ENCODE measurements at places on chromosomes 6 and 20.

DNA sequence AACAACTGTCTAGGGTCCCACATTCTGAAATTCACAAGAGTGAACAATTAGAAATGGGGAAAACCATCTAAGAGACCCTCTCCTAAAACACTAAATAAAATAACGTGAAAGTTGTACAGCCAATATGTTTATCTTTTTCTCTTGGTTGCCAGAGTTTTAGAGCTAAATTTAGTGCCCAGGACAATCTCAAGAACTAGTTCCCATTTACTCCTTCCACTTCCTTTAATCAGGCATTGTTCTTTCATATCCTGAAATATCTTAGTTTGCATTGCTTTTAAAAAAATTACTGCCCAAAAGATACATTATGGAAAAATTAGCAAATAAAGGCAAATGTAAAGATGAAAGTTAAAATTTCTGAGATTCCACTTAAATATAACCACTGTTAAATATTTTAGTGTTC, 33.1 kb upstream of the UBR2 start:
- no peak for DNase-seq

GRCh38 chr6:19142275-19142674, 694.9 kb upstream of the ID4 start:
- DNase-seq, result no peak

- no peak for DNase-seq
Measured at GRCh38 chr20:2122936-2123335, 21.3 kb downstream of the STK35 start.

DNA sequence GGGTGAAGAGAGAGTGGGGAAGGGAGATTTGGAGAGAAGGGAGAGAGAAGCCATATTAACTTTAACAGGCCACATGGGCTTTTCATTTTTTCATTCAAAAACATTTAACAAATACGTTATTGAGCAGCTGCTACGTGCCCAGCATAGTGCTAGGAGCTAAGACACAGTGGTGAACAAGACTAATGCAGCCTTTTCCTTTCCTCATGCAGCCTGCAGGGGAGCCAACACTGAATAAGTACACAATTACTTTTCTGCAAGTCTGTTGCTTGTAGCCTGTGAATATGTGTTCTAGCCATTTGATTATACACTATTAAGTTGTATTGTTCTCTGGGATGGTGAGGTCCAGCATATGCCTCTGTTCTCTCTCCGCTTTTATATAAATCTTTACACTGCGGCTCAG, 1.9 kb upstream of the BLOC1S5 start:
- no peak for DNase-seq

GRCh38 chr20:46936415-46937156, 41.9 kb downstream of the EYA2 start:
- no peak for DNase-seq
